Head of caudate nucleus (tissue), 42 donors: ENCODE measurements at places on chromosomes 13 and 19.

- DNase-seq, result no peak
Observed at GRCh38 chr13:110638814-110639806, 23.8 kb downstream of the NAXD start.

DNA sequence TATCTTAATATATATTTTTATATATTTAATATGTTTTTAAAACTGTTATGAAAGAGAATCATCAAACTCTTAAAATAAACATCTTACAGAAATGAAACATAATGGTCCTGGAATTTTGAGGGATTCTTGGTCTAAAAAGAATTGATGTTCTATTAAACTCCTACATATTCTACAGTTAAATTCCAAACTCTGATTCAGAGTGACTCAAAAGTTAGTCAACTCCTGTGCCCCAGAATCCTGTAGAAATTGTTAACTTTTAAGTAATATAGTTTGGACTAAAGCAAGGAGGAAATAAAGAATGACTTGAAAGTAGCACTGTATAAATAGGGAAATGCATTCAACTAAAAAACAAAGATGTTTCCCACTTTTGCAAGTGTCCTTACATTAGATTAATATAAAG is 47.7 kb downstream of the FNDC3A start:
- no peak for DNase-seq

DNA sequence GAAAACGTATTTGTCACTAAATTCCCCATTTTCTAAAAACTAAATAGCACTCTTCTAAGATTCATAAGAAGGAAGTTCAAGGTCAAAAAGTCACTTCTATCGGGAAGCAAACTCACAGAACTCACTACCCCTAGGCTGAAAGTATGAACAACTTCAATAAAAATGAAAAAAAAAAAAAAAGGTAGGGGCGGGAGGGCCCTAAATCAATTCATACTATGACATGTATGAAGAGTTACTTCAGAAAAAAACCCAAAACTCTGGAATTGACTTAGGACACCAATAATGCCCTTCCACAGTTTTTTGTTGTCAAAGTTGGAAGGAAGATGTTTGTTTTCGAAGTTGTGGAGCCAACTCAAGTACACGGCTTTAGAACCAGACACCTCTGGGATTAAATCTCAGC is 1.1 kb downstream of the SUCLA2 start:
- DNase-seq, result no peak

GRCh38 chr13:64534302-64534701 is 2695.8 kb downstream of the PCDH9 start:
- no peak for DNase-seq

DNA sequence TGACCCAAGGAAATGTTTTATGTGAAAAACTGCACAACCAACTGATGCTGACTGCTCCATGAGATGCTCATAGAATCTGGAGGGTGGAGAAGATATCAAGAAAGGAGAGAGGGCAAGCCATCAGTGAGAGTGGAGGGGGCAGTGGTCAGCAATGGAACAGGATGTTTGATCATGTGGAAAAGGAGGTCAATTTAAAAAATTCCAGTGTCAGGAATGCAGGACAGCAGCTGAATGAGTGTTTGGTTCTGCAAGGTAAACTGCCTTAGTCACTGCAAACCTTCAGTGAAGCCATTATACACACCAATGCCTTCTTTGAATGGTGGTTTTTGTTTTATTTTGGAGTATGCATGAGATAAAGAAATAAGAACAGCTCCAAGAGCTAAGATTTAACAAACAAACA is 121.5 kb downstream of the FGF14 start:
- DNase-seq, result no peak

GRCh38 chr13:106302011-106302410 is 233.5 kb downstream of the EFNB2 start:
- no peak for DNase-seq

DNA sequence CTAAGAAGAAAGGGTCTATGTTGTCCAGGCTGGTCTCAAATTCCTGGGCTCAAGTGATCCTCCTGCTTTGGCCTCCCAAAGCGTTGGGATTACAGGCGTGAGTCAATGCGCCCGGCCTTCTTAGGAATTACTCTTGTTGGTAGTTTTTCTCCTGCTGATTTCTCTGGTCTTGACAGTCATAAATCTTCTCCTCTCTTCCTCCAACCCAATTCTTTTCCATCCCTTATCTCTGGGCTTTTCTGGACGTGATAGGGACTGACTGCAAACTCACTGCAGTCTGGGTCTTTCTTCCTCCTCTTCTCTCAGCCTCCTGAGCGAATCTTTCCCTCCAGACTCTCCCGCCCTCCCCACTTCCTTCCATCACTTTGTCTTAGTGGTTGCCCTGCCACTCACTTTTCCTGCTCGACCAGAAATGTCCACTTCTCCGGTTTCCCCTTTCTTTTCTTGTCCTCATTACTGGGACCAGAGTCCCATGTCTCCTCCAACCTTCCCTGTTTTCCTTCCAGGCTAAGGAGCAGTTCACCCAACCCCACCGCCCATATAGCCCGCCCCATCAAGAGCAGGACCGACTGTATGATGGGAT is 21.9 kb upstream of the TIMM44 start:
- no peak for DNase-seq

GRCh38 chr19:8307400-8307964 is 676 bp downstream of the CD320 start:
- no peak for DNase-seq

- no peak for DNase-seq
Observed at GRCh38 chr19:18135712-18136584, 17.0 kb upstream of the PIK3R2 start.

GRCh38 chr13:30720172-30720869 is 15.0 kb upstream of the ALOX5AP start:
- no peak for DNase-seq

DNA sequence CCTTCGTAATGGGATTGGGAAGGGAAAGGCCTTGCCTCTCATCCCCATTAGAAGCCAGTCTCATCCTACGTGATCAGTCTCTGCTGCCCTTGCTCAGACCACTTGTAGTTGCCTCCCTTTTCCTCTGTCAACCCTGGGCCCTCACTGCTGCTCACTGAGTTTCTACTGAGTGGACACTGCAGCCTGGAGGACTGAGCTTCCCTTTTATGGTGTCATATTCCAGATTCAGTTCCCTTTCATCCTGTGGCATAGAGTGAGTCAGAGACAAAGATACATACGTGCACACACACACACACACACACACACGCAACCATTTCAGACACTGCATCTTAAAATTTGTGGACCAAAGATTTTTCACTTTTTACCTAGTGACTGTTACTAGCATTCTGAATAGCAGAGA is 56.6 kb downstream of the COG3 start:
- no peak for DNase-seq
